Nephron progenitor cell (in vitro differentiated cells): ENCODE measurements at places on chromosomes 7 and 10.
A peak's percentile ranks its signal among the peaks of the same experiment; 100 is the strongest.

- DNase-seq: peak; percentile 17
Observed at GRCh38 chr7:26292768-26293560, 1.3 kb downstream of the SNX10 start.

DNA sequence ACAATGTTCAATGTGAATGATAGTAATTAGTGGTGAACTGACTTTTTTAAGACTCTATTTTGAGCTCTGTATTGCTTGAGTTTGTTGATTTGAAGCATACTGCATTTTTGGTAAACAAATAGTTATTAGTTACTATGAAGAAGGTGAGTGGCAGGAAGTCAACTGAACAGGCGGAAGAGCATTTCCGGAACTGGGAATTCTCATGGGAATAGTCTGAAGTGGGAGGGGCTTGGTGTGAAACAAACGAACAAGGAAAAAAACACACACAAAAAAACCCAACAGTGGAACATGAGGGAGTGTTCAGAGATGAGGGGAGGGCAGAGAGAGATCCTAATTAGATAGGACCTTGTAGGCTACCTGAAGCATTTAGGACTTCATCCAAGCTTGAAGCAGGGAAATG lies 43.9 kb upstream of the C1QL3 start:
- DNase-seq: no peak

- DNase-seq: no peak
Observed at GRCh38 chr7:96179341-96179740, 142.6 kb downstream of the SLC25A13 start.

DNA sequence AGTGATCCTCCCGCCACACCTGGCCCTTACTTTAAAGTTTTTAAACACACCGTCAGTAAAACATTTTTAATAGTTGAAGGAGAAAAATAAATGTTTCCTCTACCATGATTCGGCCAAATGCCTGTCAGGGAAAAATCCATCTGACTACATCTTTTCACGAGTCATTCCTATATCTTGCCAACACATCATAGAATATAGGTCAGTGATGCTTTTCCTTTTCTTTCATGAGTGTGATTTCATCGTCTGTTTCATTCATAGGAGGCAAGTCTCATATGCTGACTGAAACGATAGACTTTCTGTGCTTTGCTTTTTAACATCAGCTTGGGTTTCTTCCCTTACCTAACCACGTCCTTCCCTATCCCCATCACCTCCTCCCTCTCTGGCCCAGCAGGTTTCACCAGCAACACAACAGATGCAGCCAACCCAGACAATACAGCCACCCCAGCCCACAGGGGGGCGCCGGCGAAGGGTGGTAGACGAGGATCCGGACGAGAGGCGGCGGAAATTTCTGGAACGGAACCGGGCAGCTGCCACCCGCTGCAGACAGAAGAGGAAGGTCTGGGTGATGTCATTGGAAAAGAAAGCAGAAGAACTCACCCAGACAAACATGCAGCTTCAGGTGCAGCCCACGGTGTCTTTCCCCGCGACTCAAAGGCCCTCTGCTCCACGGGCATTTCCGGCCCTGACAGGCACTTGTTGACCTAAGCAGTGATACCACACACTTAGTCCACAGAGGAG lies 149.2 kb downstream of the TRIL start:
- DNase-seq: no peak

- peak; percentile 77 for DNase-seq
Observed at GRCh38 chr7:45920502-45921380, at the start of gene IGFBP3. Gene IGFBP3, minus strand, starts transcription at chr7:45921272. Its CDS starts 132 bp downstream, at chr7:45921140.

- DNase-seq: peak; percentile 48
Observed at GRCh38 chr7:128136215-128136597, 104.9 kb upstream of the LEP start.

DNA sequence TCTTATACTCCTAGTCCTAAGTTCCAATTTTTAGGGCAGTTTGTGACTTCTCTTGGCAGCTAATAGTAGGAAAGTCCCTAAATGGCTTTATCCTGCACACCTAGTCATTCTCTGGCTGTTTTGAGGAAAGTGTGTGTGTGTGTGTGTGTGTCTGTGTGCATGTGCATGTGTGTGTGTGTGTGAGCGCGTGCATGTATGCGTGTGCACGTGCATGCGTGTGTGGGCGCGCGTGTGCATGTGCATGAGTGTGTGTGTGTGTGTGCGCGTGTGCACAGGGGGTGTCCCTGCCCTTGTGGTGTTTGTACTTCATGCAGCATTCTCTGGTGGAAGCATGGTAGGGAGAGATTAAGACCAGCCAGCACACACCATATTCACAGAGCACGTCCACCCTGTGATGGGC lies 18.2 kb downstream of the MACROH2A2 start:
- no peak for DNase-seq

DNA sequence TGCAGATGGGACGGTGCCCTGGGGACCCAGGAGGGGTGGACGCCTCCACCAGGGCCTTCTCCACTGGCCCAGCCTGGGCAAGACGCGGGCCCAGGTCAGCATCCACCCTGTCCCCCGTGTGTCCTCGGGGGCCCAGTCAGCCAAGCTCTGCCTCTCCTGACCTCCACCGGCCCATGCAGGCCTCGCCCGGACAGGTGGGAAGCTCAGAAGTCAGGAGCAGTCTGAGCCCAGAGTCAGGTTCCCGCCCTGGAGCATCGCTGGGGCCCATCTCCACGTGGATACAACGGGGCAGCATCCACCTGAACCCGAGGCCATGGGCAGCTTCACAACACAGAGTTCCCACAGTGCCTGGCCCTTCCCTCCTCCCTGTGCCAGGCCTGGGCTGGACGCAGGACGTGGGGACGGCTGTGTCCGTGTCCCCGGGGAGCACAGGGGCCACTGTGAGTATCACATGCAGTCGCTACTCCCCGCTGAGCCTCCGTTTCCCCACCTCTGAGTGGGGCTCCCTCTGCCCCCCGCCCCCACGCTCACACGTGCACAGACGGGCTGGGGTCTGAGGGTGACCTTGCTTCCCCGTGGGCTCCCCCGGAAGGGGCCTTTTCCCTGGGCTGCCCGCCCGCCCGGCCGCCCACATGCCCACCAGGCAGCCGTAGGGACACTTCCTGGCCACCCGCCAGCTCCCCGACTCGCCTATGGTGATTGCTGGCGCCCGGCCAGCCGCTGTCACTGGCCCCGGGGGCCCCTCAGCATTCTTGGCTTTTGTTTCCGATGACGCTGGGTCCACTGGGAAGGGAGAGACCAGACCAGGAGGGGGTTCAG lies 64.3 kb downstream of the PDGFA start:
- DNase-seq: no peak

DNA sequence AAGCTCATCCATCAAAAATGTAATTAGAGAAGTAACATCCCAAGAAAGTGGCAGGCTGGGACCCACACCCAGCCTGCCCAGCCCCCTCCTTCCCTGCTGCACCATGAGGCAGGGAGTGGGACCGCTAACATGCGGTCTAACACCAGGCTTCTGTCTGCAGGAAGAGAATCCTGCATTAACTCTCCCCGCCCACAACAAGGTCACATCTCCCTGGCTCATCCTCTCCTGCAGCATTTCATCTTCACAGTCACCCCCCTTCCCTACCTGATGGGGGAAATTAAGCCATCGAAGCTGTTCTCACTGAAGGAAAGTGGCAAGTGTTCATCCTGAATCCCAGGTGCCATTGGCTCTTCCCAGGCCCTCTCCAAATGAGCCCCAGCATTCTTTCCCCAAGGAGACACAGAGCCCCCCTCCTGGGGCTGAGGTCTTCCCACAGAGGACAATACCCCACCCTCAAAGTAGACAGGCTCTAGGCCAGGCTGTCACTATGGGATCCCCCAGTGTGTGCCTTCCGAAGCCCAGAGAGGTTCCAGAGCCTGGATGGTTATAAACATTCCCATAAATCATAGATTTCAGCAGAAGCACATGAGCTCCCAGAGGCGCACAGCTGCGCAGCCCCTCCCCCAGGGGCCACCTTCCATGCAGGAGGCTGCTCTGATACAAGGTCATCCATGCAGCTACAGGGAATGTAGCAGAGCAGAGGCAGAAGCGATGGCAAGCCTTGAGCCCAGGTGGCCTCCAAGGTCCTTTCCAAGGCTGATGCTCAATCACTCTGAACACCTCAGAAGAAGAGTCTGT lies 148.0 kb downstream of the OAT start:
- no peak for DNase-seq

DNA sequence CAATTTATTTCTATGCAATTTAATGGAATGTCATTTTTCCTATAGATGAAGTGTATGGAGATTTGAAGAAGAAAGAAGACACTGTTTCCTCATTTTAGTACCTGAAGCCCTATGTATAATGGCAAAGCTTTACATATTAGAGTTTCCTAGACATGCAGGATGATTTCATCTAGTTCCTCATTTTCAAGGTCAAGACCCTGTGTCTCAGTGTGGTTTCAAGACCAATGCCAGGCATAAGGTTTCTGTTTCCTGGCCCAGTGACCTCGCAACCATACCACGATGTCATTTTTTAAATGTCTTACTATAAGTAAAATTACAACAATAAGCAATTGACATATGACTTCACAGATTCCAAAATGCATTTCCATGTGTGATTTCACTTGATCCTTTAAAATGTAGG lies 336.5 kb upstream of the PRKCQ start:
- no peak for DNase-seq

- DNase-seq: no peak
Observed at GRCh38 chr7:41142904-41143473, 559.9 kb downstream of the INHBA start.

- no peak for DNase-seq
Observed at GRCh38 chr10:60426425-60426824, 36.8 kb upstream of the ANK3 start.

DNA sequence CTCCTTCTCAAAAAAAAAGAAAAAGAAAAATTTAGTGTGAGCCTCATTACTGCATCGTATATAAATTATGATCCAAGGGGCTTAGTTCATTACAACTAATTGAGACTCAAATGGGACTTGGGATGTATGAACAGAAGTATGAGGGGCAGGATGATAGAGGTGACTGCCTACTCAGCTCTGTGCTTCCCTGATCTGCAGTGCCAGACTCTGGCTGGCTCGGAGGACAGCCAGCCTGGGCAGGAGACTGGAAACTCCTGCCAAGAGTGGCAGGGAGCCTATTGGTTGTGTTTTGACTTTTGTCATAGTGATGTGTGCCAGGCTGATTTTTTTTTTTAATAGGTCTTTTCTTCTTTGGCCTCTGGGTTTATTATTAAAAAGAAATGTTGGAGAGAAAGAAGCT lies 73.8 kb upstream of the GTF2IRD1 start:
- no peak for DNase-seq

GRCh38 chr7:30928254-30928872 lies 16.7 kb downstream of the AQP1 start:
- no peak for DNase-seq

DNA sequence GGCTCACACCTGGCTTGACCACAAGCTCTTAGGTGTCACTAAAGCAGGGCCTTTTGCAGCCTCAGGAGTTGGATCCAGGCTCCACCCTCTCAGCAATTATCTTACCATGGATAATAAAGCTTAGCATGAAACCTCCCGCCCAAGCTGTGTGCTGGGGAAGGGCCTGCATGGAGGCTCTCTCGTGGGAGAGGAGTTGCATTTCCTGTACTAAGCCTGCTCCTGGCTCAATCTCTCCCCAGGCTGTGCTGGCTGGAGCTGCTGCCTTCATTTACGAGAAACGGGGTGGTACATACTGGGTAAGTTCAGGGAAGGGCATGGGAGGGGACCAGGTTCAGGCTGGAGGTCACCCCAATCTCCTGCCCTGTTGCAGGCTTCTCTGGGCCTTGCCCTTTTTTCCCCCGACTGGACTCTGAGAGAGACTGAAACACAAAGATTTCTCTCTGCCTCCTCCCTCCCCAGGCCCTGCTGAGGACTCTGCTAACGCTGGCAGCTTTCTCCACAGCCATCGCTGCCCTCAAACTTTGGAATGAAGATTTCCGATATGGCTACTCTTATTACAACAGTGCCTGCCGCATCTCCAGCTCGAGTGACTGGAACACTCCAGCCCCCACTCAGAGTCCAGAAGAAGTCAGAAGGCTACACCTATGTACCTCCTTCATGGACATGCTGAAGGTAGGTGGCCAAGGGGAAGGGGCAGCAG lies 2.7 kb downstream of the TMEM176A start:
- no peak for DNase-seq

DNA sequence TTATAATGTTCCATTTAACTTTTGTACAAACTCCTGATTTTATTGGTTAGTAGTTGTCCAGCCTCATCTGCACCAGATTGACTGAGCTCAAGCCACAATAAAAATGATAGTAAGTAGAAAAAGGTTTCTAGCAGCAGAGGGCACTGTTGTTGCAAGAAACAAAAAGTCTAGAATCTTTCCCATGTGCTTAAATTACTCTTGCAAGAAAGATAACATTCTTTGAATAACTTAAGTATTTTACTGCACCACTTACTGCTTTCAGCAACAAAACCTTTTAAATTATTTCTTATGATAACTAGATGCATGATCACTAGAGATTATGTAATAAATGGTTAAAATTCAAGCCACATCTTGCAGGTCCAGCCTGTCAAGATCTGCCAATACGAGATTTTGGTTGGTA lies 27.0 kb downstream of the LMOD2 start:
- DNase-seq: no peak

- DNase-seq: no peak
Observed at GRCh38 chr10:10515479-10516204, 502.0 kb upstream of the CELF2 start.

GRCh38 chr7:23960361-23960760 lies 250.3 kb downstream of the STK31 start:
- no peak for DNase-seq

DNA sequence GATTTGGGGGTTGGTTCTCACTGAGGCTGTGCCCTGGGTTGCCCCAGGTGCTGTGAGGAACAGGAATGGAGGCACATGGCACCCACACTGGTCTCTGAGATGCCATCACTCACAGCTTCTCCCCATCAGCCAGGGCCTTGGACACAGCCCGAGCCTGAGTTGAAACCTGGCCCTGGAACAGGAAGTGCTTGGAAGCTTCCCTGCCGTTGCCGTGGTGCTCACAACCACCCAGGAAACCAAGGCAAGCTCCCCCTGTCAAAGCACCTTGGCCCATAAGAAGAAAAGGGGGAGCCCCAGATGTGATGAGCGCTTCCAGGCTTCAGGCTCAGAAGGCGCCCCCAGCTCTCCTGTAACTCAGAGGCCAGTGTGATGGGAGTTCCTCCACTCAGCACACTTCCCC lies at the start of gene BTBD16:
Gene BTBD16, plus strand, starts transcription at position 221 of the 400 bp plus-strand sequence. CDS start 3,786 bp downstream, outside the sequence.
- DNase-seq: no peak

DNA sequence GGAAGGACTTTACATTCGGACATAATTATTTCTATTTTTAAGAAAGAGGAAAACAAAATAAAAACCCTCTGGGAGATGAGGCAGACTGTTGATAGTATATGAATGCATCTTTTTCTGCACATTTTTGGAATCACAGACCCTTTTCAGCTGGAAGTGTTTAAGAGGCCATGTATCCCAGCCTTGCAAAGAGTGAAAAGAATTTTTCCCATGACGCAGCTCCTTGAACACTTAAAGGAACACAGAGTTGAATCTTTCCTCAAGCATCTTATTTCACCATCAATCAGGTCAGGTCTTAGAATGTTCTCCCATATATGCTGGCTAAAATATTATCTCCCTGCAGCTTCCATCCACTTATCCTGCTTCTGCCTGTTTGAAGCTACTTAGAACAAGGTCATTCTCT lies 45.9 kb upstream of the PAPSS2 start:
- no peak for DNase-seq

GRCh38 chr7:96407427-96407826 lies 85.5 kb upstream of the SLC25A13 start:
- DNase-seq: no peak
